ENCODE measurements at places on chromosomes 11 and 22.

GRCh38 chr11:80846979-80847378, 1406.1 kb upstream of the TENM4 start:
- no peak for DNase-seq

DNA sequence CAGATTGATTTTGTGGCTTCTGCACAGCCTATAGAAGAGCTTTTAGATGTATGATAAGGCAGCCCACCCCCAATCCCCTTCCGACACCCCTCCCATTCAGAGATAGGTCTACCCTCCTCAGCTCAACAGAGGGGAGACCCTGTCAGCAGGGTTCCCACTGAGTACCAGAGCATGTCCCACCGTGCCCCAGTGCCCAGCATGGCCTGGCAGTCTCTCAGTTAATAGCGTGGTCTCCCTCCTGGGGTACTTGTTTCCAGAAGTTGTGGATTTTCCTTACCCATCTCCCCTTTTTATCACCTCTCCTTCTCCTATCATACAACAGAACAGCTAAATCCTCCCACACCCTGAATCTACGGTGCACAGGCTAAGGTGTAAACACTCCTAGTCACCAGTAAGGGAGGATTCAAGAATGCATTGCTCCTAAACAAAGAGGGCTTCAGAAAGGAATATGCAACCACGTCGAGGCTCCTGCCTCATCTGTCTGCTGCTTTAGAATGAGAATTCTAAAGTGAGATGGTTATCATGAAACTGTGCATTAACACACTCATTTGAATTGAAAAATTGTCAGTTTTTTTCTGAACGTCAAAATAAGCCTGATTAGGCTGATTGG, 6.7 kb downstream of the PLAAT2 start:
- no peak for DNase-seq

DNA sequence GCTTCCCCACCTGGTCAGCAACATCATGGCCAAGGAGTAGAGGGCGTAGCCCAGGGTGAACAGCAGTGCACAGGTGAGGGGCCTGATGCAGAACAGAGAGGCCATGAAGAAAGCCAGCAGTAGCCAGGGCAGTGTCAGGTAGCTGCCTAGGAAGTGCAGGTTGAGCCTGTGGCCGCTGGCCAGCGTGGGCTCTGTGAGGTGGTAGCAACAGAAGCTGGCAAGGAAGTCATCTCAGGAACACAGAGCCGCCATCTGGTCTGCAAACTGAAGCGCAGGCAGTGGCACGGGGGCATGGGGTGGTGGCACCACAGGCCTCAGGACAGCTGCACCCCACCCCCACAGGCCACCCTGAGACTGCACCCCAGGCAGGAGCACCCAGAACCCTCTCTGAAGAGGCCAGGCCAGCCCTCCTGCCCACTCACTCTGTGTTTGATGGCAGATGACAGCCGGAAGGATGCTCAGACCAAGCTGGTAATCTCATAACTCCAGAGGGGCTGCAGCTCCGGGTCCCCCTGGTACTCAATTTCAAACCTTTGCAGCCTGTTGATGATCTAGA, 95.3 kb downstream of the MED15 start:
- DNase-seq: no peak

- no peak for DNase-seq
Measured at GRCh38 chr22:22746061-22746962, 101.9 kb downstream of the GGTLC2 start.

- no peak for DNase-seq
Measured at GRCh38 chr11:76654298-76654851, 16.2 kb downstream of the LRRC32 start.

DNA sequence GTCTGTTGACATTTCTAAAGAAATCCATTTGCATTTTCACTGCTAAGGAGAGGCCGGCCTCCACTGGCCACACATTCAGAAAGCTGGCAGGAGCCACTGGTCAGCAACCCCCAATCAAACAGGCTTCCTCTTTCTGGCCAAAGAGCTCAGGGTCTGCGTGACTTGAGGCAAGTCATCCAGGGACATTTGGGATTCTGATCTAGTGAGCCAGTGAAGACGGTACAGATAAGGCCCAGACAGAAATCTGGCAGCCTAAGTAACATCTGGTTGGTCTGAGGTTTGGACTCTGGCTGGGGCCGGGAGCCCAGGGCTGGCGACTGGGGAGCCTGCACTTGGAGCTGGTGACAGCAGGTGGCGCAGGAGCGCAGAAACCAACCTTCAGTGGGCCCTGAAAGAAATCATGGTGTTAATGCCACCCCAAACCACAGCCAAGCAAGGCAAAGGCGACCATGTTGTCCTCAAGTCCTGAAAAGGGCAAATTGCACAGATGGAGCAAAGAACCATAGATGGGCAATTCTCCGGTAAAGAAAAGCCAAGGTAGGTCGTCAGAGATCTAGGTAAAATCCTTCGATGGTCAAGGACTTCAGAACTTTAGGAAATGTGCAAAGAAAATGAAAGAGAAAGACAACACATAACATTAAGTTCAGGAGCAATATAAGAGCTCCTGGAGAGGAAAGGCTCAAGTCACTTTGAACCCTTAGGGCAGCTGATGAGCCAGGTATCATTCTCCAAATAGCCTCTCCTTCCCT, 99.4 kb upstream of the BLID start:
- DNase-seq: peak; percentile 97

GRCh38 chr11:73284106-73284505, 12.0 kb downstream of the P2RY6 start:
- DNase-seq: no peak

- no peak for DNase-seq
Measured at GRCh38 chr22:42262964-42263363, 7.5 kb downstream of the TCF20 start.

- DNase-seq: no peak
Measured at GRCh38 chr11:84260862-84261261, 974.7 kb upstream of the CCDC90B start.

DNA sequence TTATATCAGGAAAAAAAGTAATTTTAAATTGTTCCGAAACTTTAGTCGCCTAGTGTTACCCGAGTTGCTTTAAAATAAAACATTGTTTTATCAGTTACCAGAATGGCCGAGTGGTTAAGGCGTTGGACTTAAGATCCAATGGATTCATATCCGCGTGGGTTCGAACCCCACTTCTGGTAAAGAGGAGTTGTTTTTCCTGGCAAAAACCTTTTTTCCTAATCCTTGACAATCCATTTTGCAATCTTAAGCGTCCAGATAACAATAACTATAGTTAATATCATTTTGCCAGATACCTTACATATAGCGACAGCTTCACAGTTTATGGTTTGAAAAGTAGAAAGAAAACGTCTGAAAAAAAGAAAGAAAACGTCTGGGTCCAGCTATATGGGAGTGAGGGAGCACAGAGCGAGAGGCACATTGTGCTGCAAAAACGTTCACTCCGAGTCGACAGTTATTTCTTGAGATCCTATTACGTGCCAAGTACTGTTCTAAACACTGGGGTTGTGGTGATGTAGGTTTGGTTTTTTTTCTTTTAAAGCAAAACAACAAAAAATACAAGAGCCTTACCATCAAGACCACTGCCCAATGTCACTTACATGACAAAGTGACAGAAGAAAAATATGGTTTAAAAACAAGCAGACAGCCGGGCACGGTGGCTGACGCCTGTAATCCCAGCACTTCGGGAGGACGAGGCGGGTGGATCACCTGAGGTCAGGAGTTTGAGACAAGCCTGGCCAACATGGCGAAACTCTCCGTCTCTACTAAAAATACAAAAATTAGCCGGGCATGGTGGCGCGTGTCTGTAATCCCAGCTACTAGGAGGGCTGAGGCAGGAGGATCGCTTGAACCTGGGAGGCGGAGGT, 40.6 kb downstream of the OR4D9 start:
- DNase-seq: peak; percentile 89

DNA sequence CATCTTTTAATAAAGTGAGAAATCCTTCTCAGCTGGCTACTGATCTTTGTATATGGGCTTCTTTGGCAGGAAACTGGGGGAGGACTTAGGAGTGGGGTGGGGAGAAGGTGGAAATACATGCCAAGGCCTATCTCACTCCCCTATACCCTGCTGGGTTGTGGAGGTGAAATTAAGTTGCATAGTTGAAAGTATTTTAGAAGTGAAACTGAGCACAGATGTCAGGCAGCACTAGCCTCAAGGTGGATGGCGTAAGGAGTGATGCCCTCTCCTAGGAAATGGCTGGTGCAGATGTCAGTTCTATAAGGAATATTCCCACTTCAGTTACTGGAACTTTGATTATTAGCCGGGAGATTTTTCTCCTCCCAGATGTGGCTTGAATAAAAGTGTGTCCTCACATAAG, 46.3 kb downstream of the NNMT start:
- DNase-seq: no peak

DNA sequence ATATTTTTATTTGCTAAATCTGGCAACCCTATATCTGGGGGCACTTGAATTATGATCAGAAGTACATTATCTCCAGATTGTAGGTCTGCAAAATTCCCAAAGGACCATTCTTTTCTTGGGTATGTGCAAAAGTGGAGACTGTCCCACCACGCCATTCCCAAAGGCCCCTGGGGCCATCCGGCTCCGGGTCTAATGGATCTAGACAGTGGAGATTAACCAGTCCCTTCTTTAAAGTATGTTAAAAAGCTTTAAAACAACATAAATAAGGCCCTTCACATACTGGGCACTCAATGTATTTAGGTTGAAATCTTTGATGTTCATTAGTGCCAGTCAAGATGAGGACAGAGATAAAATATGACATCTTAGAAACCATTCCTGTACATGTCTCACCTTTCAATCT, 124.1 kb downstream of the MAML2 start:
- DNase-seq: no peak

DNA sequence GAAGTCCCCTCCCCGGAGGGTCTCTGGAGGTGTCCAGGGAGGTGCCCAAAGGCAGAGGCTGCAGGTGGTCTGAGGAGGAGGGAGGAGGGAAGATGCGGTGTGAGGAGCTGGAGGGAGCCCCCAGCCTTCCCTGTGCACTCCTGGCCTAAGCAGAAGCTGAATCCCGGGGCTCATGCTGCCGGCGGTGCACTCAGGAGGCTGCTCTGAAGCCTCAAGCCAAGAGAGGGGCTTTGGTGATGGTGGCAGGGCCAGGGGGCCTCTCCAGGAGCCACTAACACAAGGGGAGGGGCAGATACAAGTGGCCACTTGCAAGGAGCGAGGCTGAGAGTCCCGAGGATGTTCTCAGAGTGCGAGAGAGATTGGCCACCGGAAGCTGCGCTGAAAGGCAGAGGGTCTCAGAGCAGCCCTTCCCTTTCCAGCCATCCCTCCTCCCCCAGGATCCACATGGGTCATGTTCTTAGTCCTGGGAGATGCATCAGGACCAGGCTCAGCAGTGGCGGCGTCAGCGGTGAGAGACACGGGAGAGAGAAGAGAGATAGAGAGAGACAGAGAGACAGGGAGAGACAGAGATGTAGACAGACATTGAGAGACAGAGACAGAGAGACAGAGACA, 774 bp upstream of the MRGPRG start:
- DNase-seq: no peak

DNA sequence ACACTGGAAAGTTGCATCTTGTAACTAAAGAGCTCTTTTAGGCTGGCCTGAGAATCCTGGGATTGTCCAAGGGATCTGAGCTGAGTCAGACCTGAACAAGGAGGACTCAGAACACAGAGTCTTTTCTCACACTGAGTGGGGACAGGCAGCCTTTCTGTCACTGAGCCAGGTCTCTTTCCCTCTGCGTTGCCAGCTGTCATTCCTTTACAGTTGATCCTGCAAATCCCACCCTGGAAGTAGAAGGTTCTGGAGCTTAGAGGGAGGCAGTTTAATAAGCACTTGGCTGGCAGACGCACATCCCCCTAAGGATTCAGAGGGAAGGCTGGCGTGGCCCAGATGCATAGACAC, 76.3 kb upstream of the SUSD2 start:
- no peak for DNase-seq

DNA sequence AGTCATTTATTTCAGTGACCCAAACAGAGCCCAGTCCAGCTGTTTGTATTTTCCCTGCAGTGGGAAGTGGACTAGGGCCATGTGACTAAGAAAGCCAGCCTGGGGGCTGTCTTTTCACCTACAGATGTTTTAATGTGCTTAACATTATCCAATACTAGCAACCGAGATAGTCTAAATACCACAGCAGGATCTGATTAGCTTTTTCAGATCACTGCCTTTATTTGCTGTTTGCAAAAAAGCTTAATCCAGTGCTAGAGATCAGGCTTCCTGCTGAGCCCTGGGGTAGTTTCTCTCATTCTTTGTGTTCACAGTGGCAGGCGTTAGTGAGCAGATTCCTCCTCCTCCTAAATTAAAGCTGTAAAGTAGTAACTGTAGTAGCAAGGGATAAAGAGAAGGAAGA, 35.0 kb downstream of the ZC3H12C start:
- DNase-seq: peak; percentile 42

DNA sequence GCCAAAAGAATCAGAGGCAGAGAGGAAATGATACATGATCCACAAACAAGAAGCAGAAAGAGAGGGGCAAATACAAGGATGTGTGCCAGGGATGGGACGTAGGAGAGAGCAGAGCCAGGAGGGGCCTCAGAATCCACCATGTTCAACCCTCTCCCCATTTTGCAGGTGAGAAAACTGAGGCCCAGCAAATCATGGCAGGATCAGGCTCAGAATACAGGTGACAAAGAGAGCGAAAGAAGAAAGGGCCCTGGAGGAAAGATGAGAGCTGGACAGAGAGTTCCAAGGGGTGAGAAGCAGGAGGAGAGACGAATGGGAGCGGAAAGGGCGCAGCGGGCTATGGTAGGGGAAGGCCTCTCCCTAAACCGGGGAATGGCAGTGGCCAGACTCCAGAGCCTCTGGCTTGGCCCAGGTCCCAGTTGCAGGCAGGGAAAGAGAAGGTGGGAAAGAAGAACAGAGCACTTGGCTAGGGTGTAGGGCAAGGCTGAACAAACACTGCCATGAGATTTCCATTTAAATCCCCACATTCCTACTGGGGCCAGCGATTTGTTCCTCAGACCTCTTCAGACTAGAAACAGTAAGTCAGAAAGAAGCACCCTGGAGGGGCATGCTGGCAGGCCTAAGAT, 44.4 kb upstream of the TSKU start:
- no peak for DNase-seq

DNA sequence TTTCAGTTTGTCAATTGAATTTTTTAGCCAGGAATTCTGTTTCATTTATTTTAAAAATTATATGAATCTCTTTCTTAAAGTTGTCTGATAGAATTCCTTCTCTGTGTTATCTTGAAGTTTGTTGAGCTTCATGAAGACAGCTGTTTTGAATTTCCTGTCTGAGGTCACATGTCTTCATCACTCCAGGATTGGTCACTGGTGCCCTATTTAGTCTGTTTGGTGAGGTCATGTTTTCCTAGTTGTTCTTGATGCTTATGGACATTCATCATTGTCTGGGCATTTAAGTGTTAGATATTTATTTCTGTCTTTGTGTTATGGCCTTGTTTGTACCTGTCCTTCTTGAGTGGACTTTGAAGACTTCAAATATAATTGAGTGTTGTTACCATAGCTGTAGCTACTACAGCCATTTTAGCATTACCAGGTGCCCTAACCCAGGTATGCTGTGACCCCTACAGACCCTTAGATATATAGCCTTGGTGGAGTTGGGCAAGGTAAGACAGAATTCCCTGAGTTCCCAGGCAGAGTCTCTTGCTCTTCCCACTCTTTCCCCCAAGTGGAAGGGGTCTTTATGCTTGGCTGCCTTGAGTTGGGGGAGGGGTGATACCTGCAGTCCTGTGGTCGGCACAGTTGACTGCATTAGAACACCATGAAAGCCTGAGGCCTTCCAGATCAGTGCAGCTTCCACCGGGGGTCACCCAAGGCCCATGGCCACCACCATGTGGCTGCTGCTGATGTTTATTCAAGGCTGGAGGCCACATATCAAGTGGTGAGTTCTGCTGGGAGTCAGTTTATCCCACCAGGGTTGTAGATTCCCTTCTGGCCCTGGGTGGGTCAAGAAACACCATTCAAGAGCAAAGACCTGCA, 229.6 kb downstream of the DYNC2H1 start:
- DNase-seq: no peak

- peak; percentile 65 for DNase-seq
Measured at GRCh38 chr11:105609832-105610781, at the start of gene GRIA4. GRIA4 (plus strand) TSS chr11:105610073; CDS start chr11:105610998, 925 bp downstream.

- no peak for DNase-seq
Measured at GRCh38 chr11:44618561-44619425, 53.3 kb downstream of the CD82 start.

All from cardiac muscle cell (in vitro differentiated cells and primary cell).